T47D (cell line): ENCODE measurements at places on chromosomes 5 and 9.
A peak's percentile ranks its signal among the peaks of the same experiment; 100 is the strongest.

DNA sequence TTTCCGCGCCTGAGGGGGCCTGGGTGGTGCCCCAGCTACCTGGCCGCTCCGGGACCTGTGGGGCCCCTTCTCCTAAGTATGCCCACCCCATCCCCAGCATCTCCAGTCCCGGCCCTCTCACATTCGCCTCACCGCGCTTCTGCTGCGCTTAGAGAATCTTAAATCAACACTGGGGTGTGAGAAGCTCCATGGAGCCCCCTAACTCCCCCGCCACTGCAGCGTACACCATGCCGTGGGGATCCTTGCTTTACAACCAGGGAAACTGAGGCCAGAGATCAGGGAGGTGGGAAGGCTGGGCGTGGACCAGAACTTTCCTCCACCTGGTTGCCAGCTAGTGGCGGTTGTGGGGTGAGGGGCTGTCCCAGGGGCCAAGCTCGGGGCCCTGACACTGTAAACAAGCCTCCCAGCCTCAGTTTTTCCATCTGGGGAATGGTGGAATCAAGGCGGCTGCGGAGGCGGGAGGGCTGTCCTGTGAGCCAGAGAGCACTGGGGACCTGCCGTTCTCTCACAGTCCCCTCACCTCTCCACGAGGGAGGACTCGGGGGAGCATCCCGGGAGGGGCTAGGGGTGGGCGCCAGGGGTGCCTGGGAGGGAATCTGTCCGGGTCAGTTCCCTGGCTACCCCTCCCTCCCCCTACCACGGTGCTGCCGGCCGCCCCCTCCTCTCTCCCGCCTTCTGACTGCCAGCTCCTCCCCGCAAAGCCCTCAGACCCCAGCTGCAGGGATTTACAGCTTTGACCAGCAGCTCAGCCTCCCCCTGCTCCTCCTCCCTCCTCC, 161.2 kb downstream of the C9orf50 start:
- DNase-seq, result no peak

GRCh38 chr9:137099231-137099630, 12.4 kb downstream of the MAN1B1 start:
- DNase-seq, result no peak

DNA sequence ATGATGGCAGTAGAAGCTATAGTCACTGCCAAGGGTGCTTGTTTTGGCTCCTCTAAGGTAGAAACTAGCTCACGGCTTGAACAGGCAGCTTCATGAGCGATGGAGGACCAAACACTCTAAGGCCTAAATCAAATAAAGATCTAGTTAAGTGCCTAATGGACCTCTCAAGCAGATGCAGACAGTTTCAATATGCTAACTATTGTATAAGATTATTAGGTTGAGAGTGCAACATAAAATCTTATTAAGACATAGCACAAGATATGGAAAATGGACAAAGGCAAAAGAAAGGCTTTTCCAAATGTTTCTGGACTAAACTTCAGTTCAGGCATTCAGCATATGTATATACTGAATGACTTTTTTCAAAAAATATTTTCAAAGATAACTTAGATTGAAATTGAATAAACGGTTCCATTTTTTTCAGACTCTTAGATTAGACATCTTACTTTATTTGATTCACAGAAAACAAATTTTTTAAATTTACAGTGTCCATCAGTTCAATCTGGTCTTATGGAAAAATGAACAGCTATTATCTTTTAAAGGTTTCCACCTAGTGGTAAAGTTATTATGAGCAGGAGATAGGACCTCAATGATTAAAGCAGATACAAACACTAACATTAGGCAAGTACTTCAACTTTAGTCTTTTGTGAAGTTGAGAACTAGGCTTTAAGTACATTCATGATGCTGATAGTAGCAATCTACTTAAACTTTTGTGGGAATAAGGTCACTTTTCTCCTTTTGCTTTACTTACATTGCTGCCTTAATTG, 1167.7 kb downstream of the MAT2B start:
- DNase-seq, result peak; percentile 55

GRCh38 chr9:131737426-131737825, 2.5 kb downstream of the RAPGEF1 start:
- DNase-seq, result no peak

DNA sequence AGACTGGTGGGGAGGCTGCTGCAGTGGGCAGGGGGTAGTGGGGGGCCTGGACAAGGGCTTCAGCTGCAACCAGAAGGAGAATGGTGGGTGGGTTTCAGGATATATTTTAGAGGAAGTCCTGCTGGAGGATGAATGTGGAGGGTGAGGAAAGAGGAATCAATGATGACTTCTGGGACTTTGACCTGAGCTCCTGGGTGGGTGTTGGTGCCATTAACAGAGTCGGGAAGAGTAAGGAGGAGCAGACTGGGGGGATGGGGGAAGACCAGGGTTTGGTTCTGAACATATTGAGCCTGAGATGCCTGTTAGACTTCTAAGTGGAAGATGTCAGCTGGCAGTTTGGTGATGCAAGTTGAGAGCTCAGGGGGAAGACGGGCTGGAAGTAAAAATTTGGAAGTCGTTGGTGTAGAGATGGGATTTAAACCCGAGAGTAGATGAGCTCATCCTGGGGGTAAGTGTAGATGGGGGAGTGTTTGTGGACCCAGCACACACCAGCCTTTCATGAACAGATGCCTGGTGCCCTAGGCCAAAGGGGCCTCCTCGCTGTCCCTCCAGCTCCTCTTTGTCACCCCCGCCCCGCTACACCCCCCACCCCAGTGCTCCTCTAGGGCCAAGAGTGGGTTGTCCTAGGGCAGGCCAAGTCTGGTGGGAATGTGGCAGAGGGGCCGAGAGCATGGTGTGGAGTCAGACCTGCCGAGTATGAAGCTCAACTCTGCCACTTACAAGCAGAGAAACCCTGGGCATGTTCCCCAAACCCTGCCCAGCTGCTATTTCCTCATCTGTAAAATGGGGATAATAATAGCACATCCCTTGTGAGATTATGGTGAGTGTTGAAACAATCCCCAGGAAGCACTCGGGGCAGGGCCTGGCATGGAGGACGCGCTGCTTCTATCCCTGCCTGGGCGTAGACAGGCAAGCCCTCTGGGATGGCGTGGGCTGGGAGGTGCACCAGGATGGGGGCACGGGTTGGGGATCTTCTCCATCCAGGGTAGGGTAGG, 4.0 kb downstream of the DNM1 start:
- no peak for DNase-seq

GRCh38 chr9:129752900-129753729, at the start of gene PTGES:
Gene PTGES (minus strand): TSS chr9:129753042. CDS start chr9:129753012, 30 bp downstream.
- peak; percentile 90 for DNase-seq

- no peak for DNase-seq
Observed at GRCh38 chr5:1667648-1668140, 131.9 kb downstream of the MRPL36 start.

DNA sequence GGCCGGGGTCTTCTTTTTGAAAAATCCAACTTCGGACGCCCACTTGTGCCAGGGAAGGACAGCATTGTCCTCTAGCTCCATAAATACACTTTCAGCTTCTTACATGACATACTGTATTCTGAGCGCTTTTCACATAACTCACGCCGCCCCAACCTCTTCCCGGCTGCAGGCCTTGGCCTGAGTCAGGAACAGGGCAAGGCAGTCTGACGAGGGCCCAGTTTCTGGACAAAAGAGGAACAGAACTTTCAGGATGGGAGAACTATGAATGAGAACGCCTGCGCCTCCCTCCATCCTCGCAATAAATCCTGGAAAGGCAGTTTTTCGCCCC, 650 bp downstream of the DCTN4 start:
- DNase-seq, result no peak

GRCh38 chr9:13109781-13110180, 169.7 kb downstream of the MPDZ start:
- DNase-seq, result no peak

- DNase-seq, result no peak
Observed at GRCh38 chr5:154475591-154476353, 2.3 kb downstream of the HAND1 start.

GRCh38 chr9:78406933-78407332, 110.0 kb downstream of the PSAT1 start:
- DNase-seq, result no peak

DNA sequence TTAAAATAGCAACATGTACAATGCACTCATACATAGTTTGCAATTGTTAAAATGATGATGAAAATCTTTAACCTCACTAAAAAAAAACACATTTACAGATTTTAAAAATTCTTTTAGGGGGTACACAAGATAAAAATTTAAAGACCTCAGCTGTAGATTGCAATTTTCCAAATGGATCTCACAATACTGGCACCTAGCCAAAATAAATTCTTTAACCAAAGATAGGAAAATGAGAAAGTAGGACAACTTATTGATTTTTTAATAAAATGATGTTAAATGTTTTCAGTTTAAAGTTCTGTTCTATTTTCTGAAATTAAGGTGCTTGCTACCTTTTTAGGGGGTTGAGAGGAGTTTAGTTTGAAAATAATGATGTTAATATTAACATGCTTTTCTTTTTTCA, 90.0 kb downstream of the PCSK1 start:
- no peak for DNase-seq

DNA sequence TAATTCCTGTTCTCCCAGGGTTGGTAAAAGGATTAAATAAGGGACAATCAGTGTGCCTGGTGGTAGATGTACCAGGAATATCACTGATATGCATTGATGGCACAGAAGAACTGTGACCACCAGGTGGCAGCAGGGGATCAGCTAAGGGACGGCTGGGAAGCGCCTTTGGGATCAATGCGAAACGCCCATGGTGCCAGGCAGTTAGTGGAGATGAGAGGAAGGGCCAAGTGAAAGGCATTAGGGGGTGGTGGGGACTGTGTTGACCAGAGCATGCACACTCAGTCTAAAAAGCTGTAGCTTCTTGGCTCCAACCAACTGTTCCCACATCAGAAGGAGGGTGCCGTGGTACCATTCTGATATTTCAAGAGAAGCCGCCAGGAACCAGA, 55.6 kb downstream of the ARHGEF37 start:
- peak; percentile 58 for DNase-seq

DNA sequence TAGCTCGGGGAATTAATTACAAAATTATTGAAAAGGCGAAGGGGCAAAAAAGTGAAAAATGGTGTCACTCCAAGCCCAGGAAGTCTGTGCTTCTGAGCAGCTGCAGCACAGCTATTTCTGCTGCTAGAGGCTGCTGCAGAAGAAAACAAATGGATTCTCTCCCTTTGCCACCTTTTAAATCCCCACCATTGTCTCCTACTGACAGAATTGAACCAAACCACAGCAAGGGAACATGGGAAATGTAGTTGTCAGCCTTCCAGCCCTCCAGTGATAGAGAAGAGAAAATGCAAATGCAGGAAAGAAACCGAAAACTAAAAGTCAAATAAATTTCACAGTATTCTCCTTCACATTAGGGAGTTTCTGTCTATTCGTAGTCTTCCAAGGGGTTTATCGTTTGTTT, 33.4 kb upstream of the CDC42SE2 start:
- DNase-seq, result no peak

GRCh38 chr5:50299896-50300295, 141.2 kb downstream of the EMB start:
- no peak for DNase-seq

GRCh38 chr9:128118971-128119665, 8.4 kb downstream of the PTGES2 start:
- DNase-seq, result no peak
